ENCODE measurements at places on chromosomes 2 and 18. TPM values are rescaled to one million over a fixed set of nuclear protein-coding genes. Genes with fewer than 3 reads are reported as not detected.

UGT1A4 gene
- total RNA-seq, result not detected

TGFA gene
- 1.7 TPM for total RNA-seq

REG3G gene
- not detected for total RNA-seq

ZNF532 gene
- 63.5 TPM for total RNA-seq

TSGA10 gene
- total RNA-seq, result 4.4 TPM

SERPINB7 gene
- not detected for total RNA-seq

NCKAP5 gene
- 1.8 TPM for total RNA-seq

EVX2 gene
- total RNA-seq, result 0.11 TPM

TNS1 gene
- total RNA-seq, result 2,170 TPM

DNAH7 gene
- 0.39 TPM for total RNA-seq

CNDP1 gene
- not detected for total RNA-seq

PRKCE gene
- 12.5 TPM for total RNA-seq

GNAL gene
- total RNA-seq, result 20.3 TPM

ZSWIM2 gene
- total RNA-seq, result not detected

GLI2 gene
- 16.1 TPM for total RNA-seq

UBE2E3 gene
- total RNA-seq, result 41.5 TPM

TUBB6 gene
- 658 TPM for total RNA-seq

NEU2 gene
- not detected for total RNA-seq

TLX2 gene
- 0.84 TPM for total RNA-seq

PKDCC gene
- 219 TPM for total RNA-seq

LONRF2 gene
- 41.1 TPM for total RNA-seq

SLC66A3 gene
- 63.5 TPM for total RNA-seq

TTN gene
- total RNA-seq, result 10.0 TPM

IGFBP5 gene
- total RNA-seq, result 547 TPM

KIF5C gene
- total RNA-seq, result 2.9 TPM

SEMA4F gene
- total RNA-seq, result 5.4 TPM

FBLN7 gene
- 1.1 TPM for total RNA-seq

CEP68 gene
- 21.6 TPM for total RNA-seq

MFF gene
- 117 TPM for total RNA-seq

TMEM178A gene
- total RNA-seq, result 5.0 TPM

KLHL41 gene
- 0.99 TPM for total RNA-seq

COPS7B gene
- total RNA-seq, result 25.9 TPM

PPM1B gene
- 61.4 TPM for total RNA-seq

SNORC gene
- total RNA-seq, result 0.75 TPM

DTNB gene
- total RNA-seq, result 3.2 TPM

SPR gene
- total RNA-seq, result 57.0 TPM

PCARE gene
- not detected for total RNA-seq

C2orf76 gene
- 12.5 TPM for total RNA-seq

LOXL3 gene
- total RNA-seq, result 8.2 TPM

PJVK gene
- total RNA-seq, result 1.8 TPM

TWIST2 gene
- 51.6 TPM for total RNA-seq

CRYGA gene
- total RNA-seq, result not detected

TMEM150A gene
- total RNA-seq, result 24.1 TPM

UBE2F gene
- 74.7 TPM for total RNA-seq

CCBE1 gene
- 2.5 TPM for total RNA-seq

LRP1B gene
- total RNA-seq, result 0.42 TPM

RAD51AP2 gene
- total RNA-seq, result not detected

IL36G gene
- total RNA-seq, result not detected

NEU4 gene
- total RNA-seq, result 1.5 TPM

HNMT gene
- 23.4 TPM for total RNA-seq

CD207 gene
- 0.26 TPM for total RNA-seq

NHEJ1 gene
- 20.2 TPM for total RNA-seq

SP140L gene
- total RNA-seq, result 6.0 TPM

MXD1 gene
- total RNA-seq, result 8.5 TPM

All from esophagus muscularis mucosa (tissue), 4 donors.